ENCODE measurements at places on chromosomes 11 and 22. TPM values are rescaled to one million over a fixed set of nuclear protein-coding genes. Genes with fewer than 3 reads are reported as not detected.

MGAT3 gene
- total RNA-seq = 6.5 TPM

NRIP3 gene
- total RNA-seq = 1.9 TPM

LYVE1 gene
- 0.11 TPM for total RNA-seq

APOBEC3G gene
- 4.2 TPM for total RNA-seq

SEZ6L gene
- 1.1 TPM for total RNA-seq

VWCE gene
- total RNA-seq = 0.85 TPM

PRAME gene
- not detected for total RNA-seq

Measured in H7 (cell line).